ENCODE measurements at places on chromosomes 7 and 10.

DNA sequence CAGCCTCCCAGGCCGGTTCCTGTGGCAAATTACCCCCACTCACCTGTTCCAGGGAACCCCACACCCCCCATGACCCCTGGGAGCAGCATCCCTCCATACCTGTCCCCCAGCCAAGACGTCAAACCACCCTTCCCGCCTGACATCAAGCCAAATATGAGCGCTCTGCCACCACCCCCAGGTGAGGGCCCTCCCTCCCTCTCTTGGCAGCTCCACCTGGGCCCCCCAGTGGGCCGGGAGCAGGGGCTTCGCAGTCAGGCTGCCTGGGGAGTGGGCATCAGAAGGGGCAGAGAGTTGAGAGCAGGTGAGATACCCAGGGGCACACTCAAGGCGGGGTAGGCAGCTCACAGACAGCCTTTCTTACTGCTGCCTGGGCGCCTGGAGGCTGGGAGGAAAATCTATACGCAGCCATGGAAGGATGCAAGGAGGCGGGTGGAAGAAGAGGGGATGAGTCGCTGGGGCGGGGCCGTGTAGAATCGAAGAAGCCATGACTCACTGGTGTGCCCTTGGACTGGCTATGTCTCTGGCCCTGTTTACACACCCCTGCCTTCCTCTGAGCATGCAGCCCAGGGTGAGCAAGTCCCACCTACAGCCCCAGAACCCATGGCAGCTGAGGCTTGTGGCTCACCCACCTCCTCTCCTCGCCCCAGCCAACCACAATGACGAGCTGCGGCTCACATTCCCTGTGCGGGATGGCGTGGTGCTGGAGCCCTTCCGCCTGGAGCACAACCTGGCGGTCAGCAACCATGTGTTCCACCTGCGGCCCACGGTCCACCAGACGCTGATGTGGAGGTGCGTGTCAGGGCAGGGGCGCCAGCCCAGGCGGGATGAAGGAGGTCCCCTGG is 48.6 kb upstream of the PPIF start:
- DNase-seq: peak; percentile 24

GRCh38 chr7:117424090-117424829 is 3.0 kb downstream of the ASZ1 start:
- DNase-seq: no peak

- DNase-seq: no peak
Measured at GRCh38 chr10:81733542-81733941, 141.5 kb upstream of the NRG3 start.

- no peak for DNase-seq
Measured at GRCh38 chr10:69715156-69715898, 85.3 kb downstream of the FAM241B start.

DNA sequence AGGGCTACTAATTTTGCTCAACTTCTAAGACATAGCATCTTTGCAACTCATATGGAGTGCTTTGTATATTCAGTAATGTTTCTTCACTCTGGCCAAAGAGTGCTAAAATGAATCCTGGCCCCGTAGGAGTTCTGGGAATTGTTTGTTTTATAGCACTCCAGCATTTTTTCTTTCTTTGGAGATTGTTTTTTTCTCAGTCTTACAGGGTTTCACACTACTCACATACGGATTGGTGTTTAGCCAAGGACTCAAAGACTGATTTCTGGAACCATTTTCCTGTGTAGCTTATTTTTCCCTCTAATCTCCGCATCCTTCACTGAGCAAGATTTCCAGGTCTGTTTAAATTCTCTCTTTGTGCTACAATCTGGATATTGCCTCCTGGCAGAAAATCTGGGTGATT is 6.4 kb downstream of the TAS2R41 start:
- DNase-seq: no peak
